ENCODE measurements at places on chromosomes 2 and 18.

GRCh38 chr2:7574385-7574784, 657.2 kb downstream of the RNF144A start:
- DNase-seq, result no peak

DNA sequence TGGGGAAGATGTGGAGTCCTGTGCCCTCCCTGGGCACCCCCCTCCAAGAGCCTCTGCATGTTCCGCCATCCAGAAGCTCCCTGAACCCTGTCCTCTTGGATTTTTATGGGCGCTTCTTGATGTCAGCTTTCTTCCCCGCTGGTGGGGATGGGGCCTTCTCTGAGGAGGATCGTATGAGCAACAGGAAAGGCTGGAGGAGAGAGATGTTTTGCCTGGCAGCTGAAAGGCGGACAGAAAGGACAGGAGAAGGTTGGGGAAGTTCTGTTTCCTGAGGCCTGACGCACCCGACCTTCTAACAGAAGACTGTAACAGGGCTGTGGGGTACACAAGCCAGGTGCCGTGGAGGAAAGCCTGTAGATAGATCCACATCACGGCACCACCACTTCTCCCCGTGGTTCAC, 238.8 kb downstream of the LDLRAD4 start:
- DNase-seq, result no peak

DNA sequence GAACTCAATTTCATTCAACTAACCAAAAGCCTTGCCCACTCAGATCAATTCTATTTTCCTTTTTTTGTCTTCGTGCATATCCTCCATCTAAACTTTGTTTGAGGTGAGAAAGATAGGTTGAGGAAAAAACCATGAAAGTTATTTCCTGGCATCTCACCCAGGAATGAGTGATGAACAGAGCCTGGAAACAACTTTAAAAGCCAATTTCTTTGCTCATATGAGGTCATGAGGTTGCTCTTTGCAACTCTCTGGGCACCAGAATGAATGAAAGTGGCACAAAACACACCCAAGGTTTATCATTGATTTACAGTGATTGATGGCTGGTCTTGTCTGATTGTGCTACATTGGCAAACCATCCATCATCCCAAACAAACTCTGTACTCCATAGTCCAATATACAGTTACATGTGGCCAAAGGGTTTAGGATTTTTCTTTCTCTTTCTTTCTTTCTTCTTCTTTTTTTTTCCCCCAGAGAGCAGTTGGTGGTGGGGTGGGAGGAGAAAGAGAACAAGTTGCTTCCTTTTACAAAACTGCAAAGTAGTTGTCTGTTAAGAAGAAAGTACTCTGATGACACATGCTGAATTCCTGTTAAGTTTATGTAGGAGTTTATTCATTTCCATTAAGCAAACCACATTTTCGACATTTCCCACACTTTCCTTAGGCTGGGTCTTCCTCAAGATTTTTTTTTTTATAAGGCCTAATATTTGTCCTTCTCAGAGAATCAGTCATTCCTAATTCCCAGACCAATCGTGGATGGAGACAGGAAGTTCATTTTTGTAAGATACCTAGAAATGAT, 575.9 kb upstream of the ZEB2 start:
- DNase-seq, result no peak

- DNase-seq, result no peak
These were observed 477.2 kb downstream of the TRIB2 start for GRCh38 chr2:13193900-13194299.

- peak; percentile 44 for DNase-seq
These were observed 2.4 kb upstream of the LPIN1 start for GRCh38 chr2:11743846-11744553.

- no peak for DNase-seq
These were observed 83.9 kb downstream of the VAPA start for GRCh38 chr18:9997711-9998110.

DNA sequence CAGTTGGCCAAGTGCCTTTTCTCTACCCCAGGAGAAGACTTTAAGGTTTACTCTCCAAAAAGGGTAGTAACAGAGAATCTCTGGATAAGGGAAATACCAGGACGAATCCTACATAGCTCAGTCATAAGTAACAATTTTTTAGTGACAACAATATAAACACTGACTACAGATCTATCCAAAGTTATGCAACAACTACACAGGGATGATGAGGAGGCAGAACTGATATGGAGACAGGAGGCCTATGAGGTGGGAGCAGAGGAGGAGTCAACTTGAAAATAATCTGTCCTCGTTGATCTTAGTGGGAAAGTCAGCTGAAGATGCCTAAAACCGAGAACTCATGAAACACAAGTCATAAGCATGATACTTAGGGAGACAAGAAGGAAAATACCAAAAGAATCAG, 40.2 kb downstream of the SLC35F5 start:
- DNase-seq, result no peak

DNA sequence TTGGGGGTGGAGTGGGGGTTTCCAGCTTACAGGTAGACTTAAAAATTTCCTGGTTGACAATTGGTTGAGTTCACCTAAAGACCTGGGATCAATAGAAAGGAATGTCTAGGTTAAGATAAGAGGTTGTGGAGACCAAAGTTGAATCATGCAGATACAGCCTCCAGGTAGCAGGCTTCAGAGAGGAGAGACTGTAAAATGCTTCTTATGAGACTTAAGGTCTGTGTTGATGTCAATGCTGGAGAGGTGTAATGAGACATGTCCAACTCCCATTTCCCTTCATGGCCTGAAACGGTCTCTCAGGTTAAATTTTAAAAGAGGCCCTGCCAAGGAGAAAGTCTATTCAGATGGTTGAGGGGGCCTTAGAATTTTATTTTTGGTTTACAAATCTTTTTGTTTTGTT, 38.5 kb upstream of the RND3 start:
- DNase-seq, result no peak

DNA sequence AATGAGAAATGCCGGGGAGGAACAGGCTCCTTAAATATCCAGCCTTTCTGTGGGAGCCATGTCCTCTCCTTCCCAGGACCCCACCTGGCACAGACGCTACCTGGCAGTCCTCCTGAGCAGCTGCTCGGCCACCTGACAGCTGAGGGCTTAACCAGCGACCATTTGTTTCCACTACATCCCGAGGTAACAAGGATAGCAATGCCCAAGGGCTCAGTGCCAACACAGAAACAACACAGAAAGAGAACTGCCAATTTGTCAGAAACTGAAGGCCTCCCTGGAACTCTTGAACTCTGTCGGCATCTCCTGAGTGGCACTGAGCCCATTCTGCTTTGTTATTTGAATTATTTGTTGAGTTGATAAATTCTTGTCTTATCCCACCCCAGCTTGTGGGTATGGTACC, 122.2 kb upstream of the ARHGAP28 start:
- no peak for DNase-seq

GRCh38 chr2:74316627-74317295, 26.5 kb downstream of the SLC4A5 start:
- DNase-seq, result no peak

DNA sequence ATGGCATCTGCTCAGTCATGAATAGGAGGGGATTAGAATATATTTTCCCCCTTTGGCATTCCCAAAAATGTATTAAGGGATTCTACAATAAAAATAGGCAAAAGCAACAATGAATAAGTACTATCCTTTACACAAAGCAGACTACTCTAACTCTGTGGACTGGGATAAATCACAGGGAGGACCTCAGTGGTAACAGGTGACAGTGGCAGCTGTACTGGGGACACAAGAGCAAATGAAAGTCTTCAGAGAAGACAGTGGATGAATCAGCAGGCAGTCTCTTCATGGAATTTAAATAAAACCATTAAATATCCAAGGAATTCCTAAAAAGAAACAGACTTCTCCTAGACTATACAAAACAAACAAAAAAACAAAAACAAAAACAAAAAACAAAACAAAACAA, 4.8 kb downstream of the CDH7 start:
- no peak for DNase-seq

GRCh38 chr2:234502285-234502918, 5.5 kb upstream of the ARL4C start:
- DNase-seq, result no peak

GRCh38 chr2:217256251-217256650, 396.4 kb upstream of the TNP1 start:
- DNase-seq, result no peak

GRCh38 chr18:22550366-22550765, 132.7 kb upstream of the CTAGE1 start:
- no peak for DNase-seq

GRCh38 chr2:25602333-25602723, 71.0 kb downstream of the DTNB start:
- no peak for DNase-seq

DNA sequence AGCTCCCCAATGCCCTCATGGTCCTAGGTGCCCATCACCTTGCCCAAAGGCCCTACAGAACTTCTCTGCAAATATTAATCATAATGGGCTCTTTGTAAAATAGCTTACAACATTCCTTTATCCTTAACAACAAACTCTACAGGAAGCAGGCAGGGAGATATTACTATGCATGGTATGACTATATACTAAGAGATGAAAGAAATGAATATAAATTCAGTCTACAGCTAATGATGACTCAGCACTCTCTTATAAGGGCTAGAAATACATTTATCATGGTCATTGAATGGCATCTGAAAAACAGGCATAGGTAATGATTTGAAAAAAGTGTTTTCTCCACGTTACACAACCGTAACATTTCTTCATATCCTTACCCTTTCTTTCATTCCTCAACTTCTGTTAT, 254.8 kb upstream of the DSEL start:
- DNase-seq, result no peak

GRCh38 chr2:217222309-217222910, 362.5 kb upstream of the TNP1 start:
- no peak for DNase-seq

- DNase-seq, result no peak
These were observed 1.5 kb downstream of the ACKR3 start for GRCh38 chr2:236571145-236571544.

- no peak for DNase-seq
These were observed 3.1 kb downstream of the KCNE4 start for GRCh38 chr2:223055140-223055539.

DNA sequence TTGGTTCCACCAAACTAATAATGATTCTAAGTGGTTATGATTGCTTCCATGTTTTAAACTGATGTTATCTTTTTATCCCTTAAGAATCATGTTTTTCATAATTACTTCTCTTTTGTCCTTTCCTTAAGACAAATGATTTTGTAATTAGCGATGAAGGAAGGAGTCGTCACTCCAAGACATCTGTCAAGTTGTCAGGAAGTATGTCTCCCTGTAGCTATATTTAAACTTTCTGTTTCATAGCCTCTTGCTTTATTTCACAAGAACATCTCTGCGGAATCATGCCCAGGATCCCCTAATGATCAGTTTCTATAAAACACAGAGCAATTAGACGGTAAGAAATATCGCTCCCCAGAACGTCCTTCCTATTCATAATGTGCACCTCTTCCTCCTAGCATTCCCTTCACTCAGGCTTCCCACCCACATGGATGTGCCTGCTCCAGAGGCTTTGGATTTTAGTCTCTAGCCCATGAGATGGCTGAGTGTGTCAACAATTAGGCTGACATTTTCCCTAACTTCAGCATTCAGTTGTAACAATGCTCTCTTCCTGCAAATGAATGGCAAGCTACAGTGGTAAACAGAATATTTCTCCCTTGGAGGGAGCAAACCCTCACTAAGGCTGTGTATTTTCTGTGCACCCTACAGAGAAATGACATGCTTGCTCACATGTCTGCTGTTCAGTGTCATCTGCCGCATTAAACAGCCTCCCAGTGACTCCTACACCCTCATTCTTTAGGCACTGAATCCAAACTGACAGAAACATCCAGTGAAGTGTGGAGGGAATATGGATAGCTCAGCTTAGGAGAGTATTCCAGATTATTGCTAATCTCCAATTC, 879.6 kb upstream of the CELF4 start:
- DNase-seq, result no peak

GRCh38 chr2:212938144-212938793, 213.1 kb downstream of the IKZF2 start:
- DNase-seq, result no peak

GRCh38 chr2:161416708-161417437, 776 bp downstream of the TBR1 start:
- DNase-seq, result no peak

DNA sequence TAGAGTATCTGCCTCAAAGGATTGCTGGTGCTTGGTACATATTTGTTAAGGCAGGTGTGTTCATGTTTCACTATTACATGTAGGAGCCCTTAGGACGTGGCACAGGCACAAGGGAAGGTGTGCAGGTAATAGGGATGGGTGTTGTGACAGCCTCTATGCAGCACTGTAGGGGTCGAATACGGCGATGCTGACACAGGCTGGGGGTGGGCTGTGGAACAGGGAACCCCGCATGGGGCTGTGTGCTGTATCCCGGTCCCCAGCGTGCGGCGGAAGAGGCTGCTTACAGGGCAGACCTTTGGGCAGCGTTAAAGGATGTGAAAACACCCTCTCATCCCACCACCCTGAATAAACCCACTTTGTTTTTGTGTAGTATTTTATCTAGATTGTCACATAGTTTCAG, 21.5 kb downstream of the B3GNT2 start:
- DNase-seq, result no peak

DNA sequence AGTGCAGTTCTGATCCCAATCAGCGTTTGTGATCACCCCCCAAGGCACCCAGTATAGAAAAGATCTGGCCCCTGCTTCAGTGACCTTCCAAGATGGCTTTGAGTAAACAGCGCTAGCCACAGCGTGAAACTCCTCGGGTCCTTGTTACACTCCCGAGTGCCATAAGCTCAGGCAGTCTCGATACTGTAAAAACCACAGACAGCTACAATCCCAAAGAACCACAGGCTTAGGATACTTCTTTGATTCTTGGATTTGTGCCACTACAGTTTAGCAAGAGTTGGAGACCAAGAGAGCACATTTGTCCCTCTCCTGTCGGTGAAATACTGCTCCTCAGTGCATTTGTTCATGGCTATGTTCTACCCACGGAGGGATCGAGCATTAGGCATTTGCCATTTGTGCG, 352.5 kb upstream of the ZNF521 start:
- DNase-seq, result no peak

DNA sequence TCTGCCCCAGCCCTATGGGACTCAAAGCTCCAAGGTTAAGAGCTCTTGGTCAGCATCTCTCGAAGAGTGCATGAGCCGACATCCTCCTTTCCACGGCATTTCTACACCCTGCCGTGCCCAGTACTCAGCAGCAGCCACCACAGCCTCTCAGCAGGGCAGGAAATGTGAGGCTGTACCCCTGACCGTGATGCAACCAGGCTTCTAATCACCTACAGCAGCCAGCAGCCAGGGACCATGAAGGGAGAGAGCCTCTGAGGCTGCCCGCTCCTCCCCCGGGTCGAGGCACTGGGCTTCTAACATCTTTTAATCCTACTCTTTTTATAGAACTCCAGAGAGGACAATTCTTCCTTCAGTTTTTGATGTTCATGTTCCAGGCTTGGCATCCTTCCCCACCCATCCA, 6.5 kb downstream of the CYS1 start:
- no peak for DNase-seq

- DNase-seq, result no peak
These were observed 21.7 kb downstream of the BIN1 start for GRCh38 chr2:127085317-127085681.

All from stimulated activated CD8-positive, alpha-beta memory T cell treated with anti-CD3 and anti-CD28 coated beads, Interleukin-4, amount 100 ng/mL, for 1 hour (primary cell).